Kidney epithelial cell (primary cell): ENCODE measurements at places on chromosomes 16 and 17. TPM values are rescaled to one million over a fixed set of nuclear protein-coding genes. Genes with fewer than 3 reads are reported as not detected.
A peak's percentile ranks its signal among the peaks of the same experiment; 100 is the strongest.

DNA sequence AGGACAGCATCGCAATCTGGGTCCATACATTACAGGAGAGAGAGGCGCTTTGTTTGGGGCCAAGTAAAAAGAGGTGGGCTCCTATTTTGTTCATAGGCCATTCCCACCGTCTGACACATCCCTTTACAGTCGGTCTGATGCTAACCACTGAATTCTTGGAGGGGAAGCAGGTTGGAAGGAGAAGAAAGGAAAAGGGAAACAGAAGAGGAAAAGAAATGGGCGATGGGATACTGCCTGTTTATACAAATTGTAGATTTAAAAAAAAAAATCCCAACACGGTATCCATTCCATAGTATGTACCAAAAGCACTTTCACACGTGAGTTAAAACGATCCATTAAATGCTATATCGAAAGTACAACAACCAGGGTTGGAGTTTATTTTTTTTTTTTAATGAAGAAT lies 4.0 kb upstream of the ZFHX3 start:
- no peak for DNase-seq

DNA sequence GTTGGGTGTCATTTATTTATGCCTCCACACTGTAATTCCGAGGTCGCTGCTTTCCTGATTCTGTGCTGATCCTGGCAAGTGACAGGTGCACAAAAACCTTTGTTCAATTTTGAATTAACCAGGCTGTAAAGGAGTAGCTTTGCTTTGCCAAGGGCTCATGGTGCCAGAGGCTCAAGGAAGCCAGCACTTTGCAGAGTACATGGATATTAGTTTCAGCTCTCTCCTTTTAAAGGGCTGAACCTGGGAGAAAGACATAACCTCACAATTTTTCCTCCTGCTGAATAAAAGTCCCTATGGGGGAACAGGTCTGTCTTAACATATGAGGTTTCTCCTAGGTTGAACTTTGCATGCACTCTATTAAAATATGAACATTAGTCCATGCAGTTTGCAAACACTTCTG lies 227.6 kb upstream of the WSB1 start:
- DNase-seq: no peak

Gene SLC7A5
- total RNA-seq: 308 and 355 TPM in 2 replicates

DNA sequence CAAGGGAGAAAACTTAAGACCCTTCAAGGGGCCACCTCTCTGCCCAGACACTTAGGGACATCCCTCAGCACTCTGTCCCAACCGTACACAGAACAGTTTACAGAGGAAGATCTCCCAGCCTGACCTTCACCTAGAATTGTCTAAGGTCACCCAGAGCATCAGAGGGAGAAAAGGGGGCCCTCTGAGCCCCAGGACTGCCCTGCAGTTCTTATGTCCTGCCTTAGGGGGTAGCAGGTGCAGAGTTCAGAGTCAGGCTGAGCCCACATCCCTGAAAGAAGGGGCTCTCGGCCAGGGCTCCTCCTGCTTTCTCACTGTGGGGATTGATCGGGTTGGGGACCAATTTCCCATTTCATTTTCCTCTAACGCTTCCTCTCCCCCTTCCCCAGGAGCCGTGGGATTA lies 15.4 kb downstream of the CA4 start:
- DNase-seq: no peak

Gene PYY
- total RNA-seq: 0.48 TPM in 1 of 2 replicates, not detected in the other

- DNase-seq: no peak
Observed at GRCh38 chr17:3655766-3656165, 12.6 kb downstream of the TAX1BP3 start.

GRCh38 chr16:61148930-61149329 lies 887.3 kb downstream of the CDH8 start:
- no peak for DNase-seq

Gene CNGB1
- total RNA-seq: not detected in 2 replicates

DNA sequence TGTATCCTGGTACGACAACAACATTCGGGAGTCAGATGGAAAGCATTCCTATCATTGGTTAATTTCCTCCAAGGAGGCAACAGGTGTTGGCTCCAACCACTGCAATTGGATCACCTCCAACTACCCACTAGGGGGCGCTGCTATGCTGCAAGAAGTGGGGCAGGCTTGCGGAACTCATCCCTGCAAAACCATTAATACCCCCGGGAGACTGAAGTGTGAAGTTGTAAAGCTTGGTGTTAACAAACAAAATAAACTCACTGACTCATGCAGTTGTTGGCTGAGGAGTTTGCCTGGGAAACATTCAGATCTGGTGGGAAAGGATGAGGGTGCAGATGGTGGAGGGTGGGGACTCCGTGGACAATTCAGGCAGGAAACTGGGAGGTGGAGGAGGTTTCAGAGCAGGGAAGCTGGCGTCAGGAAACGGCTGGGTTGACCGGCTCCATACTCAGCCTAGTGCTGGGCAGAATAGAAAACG lies 84.9 kb downstream of the HS3ST2 start:
- peak; percentile 29 for DNase-seq

- DNase-seq: no peak
Observed at GRCh38 chr17:81518113-81518784, 5.7 kb upstream of the ACTG1 start.
